ENCODE measurements at places on chromosomes 5 and 9.
A peak's percentile ranks its signal among the peaks of the same experiment; 100 is the strongest.

DNA sequence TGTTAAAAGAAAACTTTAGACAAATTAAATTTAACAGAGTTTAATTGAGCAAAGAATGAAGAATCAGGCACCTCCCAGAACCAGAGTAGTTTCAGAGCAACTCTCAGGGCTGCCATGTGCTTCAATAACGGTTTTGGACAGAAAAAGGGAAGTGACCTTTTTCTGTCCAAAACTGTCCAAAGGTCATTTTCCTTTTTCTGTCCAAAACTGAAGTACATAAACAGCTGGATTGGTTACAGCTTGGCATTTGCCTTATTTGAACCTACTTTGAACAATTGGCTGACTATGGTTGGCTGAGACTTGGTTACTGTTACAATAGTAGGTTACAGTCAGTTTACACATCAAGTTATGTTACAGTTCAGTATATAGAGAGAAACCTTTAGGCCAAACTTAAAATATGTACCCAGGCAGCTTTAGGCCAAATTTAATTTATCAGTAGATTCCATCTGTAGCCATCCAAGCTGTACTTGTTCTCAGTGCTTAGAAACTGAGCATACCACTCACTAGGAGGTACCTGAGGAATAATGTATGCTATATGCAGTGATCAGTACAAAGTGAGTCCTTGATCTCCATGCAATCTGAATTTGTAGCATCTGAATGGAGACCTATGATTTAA lies 44.0 kb downstream of the C9orf85 start:
- no peak for DNase-seq

DNA sequence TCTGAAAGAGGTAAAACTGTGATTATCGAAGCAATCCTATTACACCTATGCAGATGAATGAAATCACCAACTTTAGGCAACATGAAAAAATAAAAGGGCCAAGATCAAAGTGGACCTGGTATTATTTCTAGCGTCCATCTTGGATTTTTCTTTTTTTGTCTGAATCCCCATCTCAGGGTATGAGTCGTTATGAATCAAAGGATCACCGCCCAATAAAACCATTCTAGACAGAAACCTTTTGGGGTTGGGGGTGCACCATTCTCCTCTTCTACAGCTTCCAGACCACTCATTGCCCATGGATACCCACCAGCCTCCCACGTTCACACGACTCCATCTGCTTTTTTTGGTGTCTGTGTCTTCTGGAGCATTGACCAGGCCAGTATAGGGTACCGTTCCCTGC lies 33.4 kb downstream of the MAP1B start:
- DNase-seq = no peak

DNA sequence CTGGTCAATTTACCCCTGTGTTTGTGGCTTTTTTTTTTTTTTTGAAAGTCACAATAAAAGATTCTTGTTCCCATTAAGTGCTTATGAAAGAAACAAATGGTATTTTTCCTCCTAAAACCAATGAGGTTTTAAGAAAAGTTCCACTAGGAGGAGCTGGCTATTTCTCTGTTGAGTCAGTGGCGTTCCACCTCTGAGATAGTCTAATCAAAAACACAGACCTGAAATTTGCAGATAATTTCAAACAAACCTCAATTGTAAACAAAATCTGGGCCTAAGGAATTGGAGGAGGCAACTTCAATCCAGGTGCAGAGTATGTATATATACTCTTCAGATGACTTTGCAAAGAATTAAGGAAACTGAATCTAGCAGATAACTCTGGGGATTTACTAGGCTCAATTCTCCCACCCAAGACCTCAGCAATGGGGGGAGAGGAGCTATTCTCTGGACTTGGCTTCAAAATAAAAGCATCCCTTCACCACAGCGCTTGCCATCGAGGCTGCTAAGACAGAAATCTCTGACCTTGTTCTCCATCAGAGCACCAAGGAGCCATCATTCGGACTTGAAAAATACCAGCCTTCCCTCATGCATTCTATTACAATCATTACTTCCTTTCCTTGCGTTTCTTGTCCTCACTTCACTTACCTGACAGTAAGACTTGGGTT lies 52.4 kb downstream of the FANCC start:
- DNase-seq = no peak

- DNase-seq = peak; percentile 41
Observed at GRCh38 chr5:94968507-94969095, 316.3 kb downstream of the MCTP1 start.

GRCh38 chr5:1315709-1316587 lies 21.1 kb upstream of the TERT start:
- peak; percentile 88 for DNase-seq

GRCh38 chr9:137095664-137096517 lies 9.1 kb downstream of the MAN1B1 start:
- DNase-seq = peak; percentile 88

- no peak for DNase-seq
Observed at GRCh38 chr5:83265318-83265717, 188.0 kb downstream of the XRCC4 start.

- DNase-seq = no peak
Observed at GRCh38 chr5:1299961-1300360, 5.1 kb upstream of the TERT start.

- DNase-seq = no peak
Observed at GRCh38 chr5:78829811-78830527, 155.1 kb downstream of the ARSB start.

GRCh38 chr9:135379540-135380267 lies 99.9 kb upstream of the PPP1R26 start:
- DNase-seq = no peak

DNA sequence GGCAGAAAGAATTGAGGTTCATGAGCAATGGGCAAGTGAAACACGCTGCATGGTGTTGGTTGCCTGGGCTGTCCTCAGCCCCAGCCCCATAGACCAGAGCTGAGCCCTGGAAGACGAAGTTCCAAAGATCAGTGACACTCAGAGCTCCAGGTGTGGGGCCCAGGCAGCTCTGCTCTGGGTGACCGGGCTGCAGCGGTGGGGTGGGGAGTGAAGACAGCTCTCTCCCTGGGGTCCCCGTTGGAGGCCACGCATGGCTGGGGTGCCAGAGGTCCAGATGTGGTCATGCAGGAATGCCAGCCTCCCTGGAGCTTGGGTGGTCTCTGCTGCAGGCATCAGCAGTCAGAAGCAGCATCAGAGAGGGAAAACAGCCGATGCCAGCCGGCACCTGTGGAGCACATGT lies 165.0 kb upstream of the ERCC6L2 start:
- no peak for DNase-seq

DNA sequence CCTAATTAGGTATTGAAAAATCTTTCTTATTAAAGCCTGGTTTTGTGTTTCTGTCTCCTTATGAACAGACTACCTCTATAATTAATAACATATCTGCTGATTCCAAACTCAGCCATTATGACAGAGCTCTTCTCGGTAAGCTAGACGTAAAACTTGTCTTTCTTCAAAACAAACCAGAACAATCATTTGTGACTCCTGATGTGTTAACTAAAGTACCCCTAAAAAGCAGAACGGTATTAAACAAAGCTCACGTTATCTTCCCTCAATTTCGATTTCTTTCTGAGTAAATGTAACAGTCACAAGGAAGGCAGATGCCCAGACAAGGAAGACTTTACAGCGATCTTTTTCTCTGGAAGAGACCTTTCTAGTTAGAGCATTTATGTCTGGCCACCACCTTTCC lies 1.8 kb downstream of the SEMA5A start:
- DNase-seq = no peak

DNA sequence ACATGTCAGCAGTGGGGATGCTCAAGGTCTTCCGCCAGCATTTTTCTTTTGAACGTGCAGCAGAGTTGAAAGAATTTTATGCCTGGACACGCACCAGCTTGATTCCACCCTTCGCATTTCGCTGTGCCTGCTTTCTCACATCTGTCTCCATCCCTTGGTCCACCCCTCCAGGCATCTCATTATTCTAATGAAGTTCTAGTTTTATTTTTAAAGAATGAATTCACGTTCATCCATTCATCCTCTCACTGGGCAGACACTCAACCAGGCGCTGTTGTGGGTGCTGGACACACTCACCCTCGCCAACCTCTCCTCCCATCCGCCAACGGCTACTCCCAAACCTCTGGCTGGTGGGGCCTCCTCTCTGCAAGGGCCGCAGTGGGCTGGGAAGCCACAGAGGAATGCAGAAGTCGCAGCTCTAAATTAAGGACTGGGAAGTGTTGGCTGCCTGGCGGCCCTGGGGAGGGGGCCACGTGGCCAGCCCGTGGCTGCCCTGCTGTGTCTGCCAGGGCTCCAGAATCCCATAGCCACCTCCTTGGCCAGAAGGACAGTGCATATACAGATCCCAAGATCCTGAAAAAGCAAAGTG lies 6.7 kb downstream of the SUSD3 start:
- DNase-seq = no peak

GRCh38 chr5:132461569-132462070 lies 29.0 kb downstream of the IRF1 start:
- DNase-seq = no peak

GRCh38 chr5:82551840-82552385 lies 273.8 kb upstream of the RPS23 start:
- no peak for DNase-seq

GRCh38 chr5:103498211-103498610 lies 64.4 kb downstream of the NUDT12 start:
- no peak for DNase-seq

GRCh38 chr9:36029765-36030528 lies 6.8 kb upstream of the RECK start:
- no peak for DNase-seq
